Germinal center (tissue), 1 donor: ENCODE measurements at places on chromosomes 4 and X.

- no peak for DNase-seq
Measured at GRCh38 chrX:65009459-65009858, 33.2 kb upstream of the ZC4H2 start.

GRCh38 chrX:35728481-35728880, 69.7 kb upstream of the MAGEB16 start:
- no peak for DNase-seq

- no peak for DNase-seq
Measured at GRCh38 chr4:166414431-166414830, 541.4 kb downstream of the TLL1 start.

DNA sequence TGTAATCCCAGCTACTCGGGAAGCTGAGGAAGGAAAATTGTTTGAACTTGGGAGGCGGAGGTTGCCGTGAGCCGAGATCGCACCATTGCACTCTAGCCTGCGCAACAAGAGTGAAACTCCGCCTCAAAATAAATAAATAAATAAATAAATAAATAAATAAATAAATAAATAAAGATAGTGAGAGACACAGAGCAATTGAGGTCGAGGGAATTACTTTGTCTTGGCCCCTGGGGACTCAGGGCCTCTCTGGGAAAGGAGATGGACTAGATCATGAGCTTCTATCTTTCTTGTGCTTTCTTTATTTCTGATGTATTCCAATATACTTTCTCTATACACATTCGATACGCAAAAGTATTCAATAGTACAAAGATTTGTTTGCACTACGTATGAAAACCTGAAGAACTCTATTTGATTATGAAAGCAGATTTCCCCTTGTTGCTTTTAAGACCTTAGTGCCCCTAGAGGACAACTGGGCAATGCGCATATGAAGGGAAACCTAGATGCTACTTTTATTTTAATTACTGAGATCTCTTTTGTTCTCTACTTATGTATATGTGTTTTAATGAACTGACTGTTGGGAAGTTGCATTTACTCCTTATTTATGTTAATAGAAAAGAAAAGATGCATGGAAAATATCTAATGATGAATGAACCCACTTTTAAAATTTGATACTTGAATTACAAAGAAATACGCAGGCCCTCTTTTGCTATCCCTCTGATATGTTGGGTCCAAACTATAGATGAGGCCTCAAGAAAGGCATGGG, 12.8 kb upstream of the ELOVL6 start:
- DNase-seq, result peak; percentile 41

DNA sequence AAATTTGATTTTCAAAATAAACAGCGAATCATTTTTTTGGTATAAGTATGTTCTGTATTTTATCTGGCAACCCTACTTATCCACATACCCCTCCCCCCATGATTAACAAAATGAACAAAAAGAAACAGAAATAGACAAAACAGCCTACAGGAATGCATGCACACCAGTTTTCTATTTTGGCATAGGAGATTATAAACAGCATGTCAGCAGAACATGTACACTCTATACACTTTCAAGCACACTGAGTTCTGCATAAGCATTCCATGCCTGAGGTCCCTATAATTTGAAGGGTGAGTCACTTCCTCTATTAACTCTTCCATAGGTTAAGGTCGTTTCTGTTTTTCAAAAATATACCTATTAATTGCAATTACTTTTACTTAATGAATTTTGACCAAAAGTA, 28.0 kb upstream of the ZNF280C start:
- DNase-seq, result no peak
